ENCODE measurements at places on chromosomes 1 and 21. TPM values are rescaled to one million over a fixed set of nuclear protein-coding genes. Genes with fewer than 3 reads are reported as not detected.
A peak's percentile ranks its signal among the peaks of the same experiment; 100 is the strongest.

- DNase-seq: peak; percentile 49
Observed at GRCh38 chr1:225911191-225912130, 12.6 kb downstream of the PYCR2 start.

DNA sequence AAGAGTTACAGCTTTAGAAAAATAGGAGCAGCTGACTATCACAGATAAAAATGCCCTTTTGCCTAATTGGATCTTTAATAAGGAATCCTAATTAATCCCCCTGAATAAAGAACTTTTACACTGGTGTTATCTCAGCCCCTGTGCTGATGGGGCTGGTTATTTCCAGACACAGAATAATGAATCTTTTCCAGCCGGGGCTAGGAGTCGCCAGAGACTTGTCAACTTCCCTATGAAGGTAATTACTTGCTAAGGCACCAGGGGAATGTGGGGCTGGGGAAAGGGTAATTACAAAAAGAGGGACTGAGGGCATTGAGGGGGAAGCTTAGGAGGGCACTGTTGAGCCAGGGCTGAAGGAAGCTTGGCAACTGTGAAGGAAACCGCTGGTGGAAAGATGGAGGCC, 34.5 kb downstream of the HMGB4 start:
- DNase-seq: no peak

DNA sequence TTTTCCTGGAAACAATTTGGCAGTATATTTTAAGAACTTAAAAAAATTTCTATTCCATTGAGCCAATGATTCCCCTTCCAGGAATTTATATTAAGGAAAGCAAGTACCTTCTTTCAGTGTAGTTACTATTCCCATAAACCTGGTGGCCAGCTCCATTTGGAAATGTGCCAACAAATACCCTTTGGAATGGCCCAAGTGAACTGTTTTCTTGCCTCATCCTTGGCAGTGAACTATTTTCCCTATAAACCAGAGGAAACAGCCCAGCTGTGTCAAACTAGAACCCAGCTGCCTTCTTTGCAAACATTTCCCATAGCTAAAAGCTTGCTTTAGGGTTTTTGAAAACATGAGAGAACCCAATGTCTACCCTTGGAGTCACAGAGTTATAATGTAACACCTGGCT, 496.9 kb downstream of the NEGR1 start:
- DNase-seq: peak; percentile 29

DNA sequence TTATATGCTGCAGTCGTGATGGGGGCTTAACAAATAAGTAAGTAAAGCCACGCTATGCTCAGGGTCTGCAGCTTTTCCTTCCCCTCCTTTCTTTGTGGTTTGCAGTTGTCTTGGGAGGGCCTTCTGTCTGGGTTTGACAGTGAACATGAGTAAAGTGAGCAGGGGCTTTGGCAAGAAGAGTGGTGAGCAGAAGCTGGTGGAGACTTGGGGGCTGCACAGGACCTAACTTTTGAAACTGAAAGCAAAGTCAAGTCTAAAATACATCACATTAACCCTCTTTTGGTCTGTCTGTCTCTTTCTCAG, 368.6 kb upstream of the VAMP3 start:
- DNase-seq: no peak

- no peak for DNase-seq
Observed at GRCh38 chr21:45160198-45160597, 85.8 kb downstream of the ADARB1 start.

GRCh38 chr1:67159233-67159632, 7.0 kb upstream of the IL23R start:
- DNase-seq: no peak

ANGPTL7 gene
- total RNA-seq: 0.65 TPM

AMY1C gene
- not detected for total RNA-seq

STK40 gene
- 12.9 TPM for total RNA-seq

Measured in fibroblast of the aortic adventitia (primary cell).